Progenitor cell of endocrine pancreas (in vitro differentiated cells): ENCODE measurements at places on chromosomes 7 and 10. TPM values are rescaled to one million over a fixed set of nuclear protein-coding genes. Genes with fewer than 3 reads are reported as not detected.

Gene ACTL6B
- total RNA-seq: 4.1 and 4.2 TPM in 2 replicates

Gene CRPPA
- 3.8 and 4.5 TPM in 2 replicates for total RNA-seq

- no peak for DNase-seq
These were observed 14.8 kb upstream of the SH2D4B start for GRCh38 chr10:80522756-80523363.

GRCh38 chr10:31340343-31340742, 21.3 kb downstream of the ZEB1 start:
- no peak for DNase-seq

DNA sequence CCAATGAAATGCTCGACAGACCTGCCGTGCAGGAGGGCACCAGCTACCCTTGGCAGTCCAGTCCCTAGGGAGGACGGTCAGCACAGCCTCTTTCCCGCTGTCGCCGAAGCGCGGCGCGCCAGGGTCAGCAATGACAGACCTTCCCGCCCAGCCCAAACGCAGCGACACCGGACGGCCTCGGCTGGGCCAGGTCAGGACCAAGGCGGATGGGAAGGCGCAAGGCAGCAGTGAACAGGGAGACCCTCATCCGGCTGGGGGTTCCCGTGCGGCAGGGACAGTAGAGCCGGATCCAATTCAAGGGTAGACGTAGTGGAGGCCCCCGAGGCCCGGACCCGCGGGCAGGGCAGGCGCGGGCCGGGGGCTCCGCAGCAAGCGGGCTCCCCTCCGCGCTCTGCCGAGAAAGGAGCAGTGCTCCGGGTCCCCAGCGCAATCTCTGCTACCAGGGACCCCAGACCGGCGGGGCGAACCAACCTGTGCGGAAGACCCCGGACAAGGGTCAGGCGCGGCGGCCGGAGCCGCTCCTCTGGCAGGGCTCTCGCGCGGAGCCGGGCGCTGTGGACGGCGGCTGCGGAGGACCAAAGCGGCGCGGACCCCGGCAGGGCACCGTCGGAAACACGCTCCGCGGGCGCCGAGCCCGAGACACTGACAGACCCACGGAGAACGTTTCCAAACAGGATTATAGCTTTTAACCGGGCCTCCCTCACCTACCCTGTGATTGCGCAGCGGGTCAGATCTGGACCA, at the start of gene SEC31B:
Gene SEC31B (minus strand): TSS at position 551 of the 741 bp plus-strand sequence. CDS start 2,909 bp downstream, outside the sequence.
- DNase-seq: peak; percentile 37

- DNase-seq: no peak
These were observed 461 bp upstream of the FIGNL1 start for GRCh38 chr7:50450590-50451032.
